ENCODE measurements at places on chromosomes 13 and 19. TPM values are rescaled to one million over a fixed set of nuclear protein-coding genes. Genes with fewer than 3 reads are reported as not detected.

CCDC70 gene
- total RNA-seq: not detected

LIM2 gene
- not detected for total RNA-seq

NMRK2 gene
- total RNA-seq: not detected

CAMSAP3 gene
- not detected for total RNA-seq

CGB1 gene
- total RNA-seq: not detected
